ENCODE measurements at places on chromosomes 4 and X.

- no peak for DNase-seq
Measured at GRCh38 chr4:51906167-51906958, 63.4 kb downstream of the DCUN1D4 start.

- DNase-seq = no peak
Measured at GRCh38 chr4:128444544-128445302, 157.1 kb upstream of the PGRMC2 start.

GRCh38 chrX:47168495-47169073, 23.6 kb downstream of the RBM10 start:
- no peak for DNase-seq

DNA sequence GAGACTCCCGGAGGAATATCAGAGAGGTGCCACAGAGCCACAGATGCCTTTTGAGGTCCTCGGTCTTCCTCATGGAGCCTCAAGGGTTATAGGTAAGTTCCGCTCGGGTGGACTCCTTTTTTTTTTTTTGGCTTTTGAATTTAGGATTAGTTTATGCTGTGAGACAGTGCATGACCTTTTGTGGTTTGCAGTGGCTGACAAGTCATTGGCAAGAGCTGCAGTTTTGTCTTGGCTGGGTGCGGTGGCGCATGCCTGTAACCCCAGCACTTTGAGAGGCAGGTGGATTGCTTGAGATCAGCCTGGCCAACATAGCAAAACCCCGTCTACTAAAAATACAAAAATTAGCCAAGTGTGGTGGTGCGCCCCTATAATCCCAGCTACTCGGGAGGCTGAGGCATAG, 4.5 kb upstream of the GRSF1 start:
- no peak for DNase-seq

DNA sequence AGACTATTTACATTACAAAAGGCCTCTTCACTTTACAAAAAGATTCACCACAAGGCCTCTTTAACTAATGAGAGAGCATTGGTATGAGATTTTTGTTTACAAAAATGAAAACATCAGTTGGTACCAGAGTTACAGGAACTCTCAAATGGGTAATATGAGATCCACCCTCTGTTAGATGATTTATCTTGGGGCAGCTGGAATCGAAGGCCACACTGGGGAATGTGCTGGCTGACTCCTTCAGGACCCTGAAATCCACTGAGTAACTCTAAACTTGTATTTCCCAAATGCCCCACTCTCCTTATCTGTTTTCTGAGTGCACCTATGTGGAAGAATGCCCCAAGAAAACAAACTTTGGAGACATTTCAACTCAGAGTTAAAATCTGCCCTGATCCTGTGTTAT, 232.9 kb upstream of the F9 start:
- DNase-seq = no peak

DNA sequence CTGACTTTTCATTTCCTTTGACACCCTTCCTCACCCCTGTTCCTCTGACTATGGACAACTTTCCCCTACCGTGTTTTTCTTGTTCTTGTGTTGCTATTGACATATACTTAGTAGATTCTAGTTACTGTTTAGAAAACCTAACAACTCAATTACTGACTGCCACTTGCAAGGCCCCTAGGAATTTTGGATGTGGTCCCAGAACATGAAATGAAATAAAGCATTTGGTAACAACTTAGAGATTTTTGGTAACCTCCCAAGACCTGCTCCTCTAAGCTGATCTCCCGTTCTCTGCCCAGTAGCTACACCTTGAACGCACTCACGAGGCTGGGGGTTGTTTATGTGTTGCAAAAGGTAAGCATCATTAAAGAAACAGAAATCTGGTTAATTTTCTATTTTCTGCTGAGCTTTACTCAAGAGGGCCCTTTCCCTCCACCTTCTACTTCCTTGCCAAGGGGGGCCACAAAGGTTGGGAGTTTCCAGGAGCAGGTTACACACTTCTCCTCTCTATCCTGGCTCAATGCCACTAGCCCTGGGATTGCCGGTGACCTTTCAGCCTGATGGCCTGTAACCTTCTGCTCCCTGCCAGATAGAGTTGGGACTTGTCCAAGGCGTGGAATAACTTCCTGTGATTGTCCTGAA, 20.5 kb downstream of the GAB3 start:
- DNase-seq = no peak

- DNase-seq = no peak
Measured at GRCh38 chrX:23062359-23062758, 62.6 kb downstream of the DDX53 start.

DNA sequence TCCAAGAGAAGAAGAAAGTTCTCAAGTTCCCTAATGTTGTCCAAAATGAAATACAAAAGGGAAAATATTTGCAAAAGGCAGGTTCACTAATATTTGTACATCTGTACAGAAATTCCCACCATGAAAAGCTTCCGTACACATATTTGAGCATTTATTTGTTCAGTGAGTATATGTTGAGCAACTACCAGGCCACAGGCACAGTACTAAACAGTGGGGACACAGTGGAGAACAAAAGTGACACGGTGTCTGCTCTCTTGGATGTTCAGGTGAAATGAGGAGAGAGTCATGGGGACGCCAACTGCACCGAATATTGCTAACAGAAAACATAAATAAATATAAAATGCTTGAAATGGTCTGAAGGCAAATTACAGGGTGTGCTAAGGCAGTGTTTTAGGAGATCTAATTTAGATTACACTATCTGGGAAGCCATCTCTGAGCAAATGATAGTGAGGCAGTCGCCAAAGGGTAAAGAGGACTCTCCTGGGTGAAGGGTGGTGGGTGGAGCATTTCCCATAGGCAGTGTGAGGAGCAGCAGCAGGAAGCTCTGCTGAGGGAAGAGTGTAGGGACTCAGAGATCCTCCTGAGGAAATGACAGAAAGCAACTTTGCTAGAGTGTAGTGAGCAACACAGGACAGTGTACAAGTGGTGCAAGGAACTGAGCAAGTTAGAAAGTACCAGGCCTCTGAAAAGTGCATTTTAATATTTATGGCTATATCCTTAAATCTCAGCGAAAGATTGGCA, 375.2 kb downstream of the GALNTL6 start:
- no peak for DNase-seq

- DNase-seq = peak; percentile 50
Measured at GRCh38 chrX:68508799-68509198, 9.9 kb downstream of the YIPF6 start.

DNA sequence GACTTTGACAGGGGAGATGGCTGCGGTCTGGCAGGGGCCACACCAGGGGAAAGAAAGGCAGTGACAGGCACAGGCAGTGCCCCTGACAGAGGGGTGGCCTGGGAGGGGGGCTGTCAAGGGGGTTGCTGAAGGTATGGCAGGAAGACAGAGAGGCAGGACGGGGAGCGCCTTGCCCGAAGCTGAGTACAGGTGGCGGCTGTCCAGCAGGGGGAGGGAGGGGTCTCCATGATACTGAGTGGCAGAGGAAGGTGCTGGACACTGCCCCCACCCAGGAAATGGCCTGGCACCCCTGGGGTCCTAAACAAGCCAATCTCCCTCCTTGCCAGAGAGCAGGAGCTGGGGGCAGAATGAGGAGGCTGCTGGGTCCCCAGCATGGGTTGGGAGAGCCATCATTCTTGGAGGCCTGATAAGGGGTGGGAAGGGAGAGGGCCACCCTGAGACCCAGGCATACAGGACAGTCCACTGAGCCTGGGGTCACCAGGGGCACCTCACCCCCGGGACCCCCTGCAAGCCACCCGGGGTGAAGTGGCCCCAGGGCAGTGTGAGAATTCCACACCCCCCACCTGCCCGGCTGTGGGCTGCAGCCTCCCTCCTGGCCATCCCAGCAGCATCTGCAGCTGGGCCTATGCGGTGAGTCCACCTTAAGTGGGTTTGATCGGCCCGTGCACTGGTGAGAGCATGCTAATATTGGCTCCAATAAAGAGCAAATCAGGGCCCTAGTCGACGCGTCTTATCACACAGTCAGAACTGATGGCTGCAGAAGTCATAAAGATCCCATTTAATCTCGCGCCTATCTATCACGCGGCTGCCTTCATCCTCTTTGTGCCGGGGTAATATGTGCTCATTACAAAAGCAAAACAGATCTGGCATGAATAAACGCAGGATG, 108.5 kb downstream of the FAM53A start:
- DNase-seq = no peak

- no peak for DNase-seq
Measured at GRCh38 chr4:133550436-133550835, 401.3 kb downstream of the PCDH10 start.

DNA sequence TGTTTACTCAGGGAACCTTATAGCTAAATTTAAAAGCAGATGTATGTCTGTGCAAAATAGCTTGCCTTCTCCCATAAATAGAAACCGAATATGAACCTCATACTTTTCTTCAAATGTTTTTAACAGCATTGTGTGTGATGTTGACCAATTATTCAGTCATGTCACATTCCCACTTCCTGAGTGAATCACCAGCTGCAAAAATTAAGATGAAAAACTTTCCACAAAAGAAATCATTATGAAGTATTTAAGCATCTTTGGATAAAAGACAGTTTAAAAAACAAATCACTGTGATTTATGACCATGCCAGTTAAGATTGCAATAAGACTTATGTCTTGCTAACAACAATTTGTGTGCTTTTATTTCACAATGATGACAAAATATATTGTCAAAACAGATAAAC, 220.1 kb downstream of the PDGFC start:
- DNase-seq = no peak

DNA sequence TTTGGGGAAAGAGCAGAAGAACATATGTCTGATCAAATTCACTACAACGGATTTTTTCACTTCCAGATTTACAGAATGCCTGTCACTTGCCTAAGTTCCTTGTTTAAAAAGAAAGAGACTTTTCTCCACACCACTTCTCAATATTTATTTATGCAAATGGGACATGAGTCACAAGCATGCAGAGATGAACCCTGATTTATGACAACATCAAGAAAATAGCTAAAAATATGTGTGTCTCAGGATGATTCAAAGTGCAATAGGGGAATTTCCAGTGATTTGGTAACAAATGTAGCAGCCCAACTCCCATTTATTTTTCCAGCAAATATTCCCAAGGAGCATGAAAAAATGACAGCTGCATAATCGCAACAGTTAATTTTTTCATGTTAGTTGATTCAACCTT, 180.4 kb upstream of the FAT1 start:
- DNase-seq = no peak

DNA sequence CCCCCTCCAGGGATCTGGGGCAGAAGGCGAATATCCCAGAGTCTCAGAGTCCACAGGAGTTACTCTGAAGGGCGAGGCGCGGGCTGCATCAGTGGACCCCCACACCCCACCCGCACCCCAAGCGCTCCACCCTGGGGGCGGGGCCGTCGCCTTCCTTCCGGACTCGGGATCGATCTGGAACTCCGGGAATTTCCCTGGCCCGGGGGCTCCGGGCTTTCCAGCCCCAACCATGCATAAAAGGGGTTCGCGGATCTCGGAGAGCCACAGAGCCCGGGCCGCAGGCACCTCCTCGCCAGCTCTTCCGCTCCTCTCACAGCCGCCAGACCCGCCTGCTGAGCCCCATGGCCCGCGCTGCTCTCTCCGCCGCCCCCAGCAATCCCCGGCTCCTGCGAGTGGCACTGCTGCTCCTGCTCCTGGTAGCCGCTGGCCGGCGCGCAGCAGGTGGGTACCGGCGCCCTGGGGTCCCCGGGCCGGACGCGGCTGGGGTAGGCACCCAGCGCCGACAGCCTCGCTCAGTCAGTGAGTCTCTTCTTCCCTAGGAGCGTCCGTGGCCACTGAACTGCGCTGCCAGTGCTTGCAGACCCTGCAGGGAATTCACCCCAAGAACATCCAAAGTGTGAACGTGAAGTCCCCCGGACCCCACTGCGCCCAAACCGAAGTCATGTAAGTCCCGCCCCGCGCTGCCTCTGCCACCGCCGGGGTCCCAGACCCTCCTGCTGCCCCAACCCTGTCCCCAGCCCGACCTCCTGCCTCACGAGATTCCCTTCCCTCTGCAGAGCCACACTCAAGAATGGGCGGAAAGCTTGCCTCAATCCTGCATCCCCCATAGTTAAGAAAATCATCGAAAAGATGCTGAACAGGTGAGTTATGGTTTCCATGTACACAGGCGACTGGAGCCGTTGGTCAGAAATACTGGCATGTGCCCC, at the start of gene CXCL1:
TSS of gene CXCL1 (plus strand) at position 264 of the 926 bp plus-strand sequence. CDS start at position 342, 78 bp downstream.
- DNase-seq = no peak

DNA sequence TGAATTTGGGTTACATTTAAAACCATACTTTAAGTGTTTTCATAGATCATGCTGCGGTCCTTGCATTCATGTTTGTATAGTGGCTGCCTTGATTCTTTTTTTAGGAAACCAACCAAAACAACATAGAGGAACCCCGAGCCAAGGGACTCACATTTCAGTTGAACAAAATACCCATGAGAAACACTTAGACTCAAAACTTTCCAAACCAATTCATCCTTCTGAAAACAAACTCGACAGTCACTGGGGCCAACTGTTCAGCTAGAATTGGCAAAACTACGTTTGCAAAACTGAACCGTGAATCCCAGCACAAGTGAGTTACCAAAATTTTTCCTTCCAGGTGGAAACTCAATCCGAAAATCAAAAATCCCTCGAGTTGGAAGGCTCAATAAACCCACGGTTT, 1.4 kb downstream of the ADGRA3 start:
- no peak for DNase-seq

DNA sequence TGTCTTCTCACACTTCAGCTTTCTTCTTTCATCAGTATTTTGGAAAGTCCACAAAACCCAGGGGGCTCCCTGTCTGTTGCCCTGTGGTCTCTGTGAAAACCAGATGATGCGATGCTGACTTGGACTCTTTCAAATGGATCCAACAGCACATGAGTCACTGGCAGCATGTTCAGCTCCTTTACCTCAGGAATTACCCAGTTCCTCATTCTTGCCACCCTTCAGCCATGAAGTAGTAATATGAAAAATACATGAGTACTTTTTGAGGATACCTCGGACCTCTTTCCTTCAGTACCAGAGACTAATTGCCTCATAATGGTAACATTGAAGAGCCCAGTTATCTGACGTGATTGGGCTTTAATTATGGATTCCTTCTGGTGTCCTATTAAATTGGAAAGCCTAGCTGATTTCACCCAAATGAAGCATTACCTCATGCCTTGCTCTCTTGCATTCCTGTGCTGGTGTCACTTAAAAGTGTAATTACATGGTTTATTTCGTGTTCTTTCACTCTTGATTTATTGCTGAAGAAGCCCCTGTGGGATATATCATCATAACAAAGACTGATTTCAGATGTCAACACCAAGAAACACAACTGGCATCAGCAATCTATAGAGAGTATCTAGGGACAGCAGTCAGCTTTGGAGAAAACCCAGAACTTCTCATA, 63.4 kb downstream of the NFKB1 start:
- DNase-seq = no peak

DNA sequence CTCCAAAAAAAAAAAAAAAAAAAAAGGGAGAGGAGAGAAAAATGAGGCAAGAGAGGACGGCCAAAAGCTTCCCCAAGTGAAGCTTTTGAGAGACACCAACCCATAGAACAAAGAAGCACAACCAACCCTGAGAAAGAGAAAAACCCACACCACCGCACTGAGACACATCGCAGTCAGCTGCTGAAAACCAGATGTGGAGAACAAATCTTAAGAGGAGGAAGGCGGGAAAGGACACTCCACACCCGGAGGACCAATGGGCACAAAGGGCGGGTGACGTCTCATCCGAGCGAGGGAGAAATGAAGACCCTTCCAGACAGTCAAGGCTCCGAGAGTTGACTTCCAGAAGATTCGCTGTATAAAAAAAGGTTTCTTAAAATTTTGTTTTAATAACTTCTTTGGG, 112.1 kb downstream of the AFAP1 start:
- no peak for DNase-seq

Data from CD4-positive, alpha-beta T cell treated with Interleukin-15 for 4 hours (primary cell).